AG08396 (cell line): ENCODE measurements at places on chromosomes 2 and 18.
A peak's percentile ranks its signal among the peaks of the same experiment; 100 is the strongest.

GRCh38 chr2:216072473-216072872, 9.1 kb downstream of the PECR start:
- DNase-seq: no peak

DNA sequence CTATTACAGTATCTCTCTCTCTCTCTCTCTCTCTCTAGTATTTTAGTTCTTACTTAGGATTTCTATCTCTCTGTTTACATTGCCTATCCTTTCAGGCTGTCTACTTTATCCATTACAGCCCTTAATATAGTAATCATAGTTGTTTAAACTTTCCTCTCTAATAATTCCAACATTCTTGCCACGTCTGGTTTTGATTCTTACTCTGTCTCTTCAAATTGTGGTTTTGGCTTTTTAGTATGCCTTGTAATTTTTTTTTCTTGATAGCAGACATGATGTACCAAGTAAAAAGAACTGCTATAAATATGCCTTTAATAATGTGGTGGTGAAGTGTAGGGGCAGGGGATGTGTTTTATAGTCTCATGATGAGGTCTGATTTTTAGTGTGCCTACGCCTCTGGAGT, 1809.5 kb upstream of the CELF4 start:
- DNase-seq: no peak

DNA sequence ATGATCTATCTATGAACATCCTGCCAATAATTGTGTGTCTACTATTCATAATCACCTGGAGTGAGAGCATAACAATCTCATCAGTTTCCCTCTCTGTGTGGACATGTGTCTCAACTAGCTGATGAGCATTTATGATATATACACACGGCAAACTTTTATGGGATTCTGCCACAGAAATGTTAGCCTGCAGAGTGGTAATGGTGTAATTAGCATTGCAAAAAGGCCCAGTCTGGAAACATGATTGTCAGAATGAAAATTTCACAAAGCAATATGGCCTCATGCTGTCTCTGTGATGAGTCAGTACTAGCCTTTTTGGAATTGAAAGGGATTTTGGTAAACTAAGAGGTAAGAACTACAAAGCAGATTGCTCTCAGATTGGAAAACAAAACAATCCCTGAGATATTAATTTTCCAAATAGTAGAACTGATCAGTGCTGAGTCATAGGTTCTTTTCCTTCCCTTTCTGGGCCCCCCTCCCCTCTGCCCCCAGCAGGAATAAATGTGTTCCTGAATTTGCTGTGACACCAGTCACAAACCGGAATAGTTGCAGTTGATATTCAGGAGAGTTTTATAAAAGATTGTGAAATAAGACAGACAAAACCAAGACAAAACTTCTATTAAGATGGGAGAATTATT, 189.2 kb downstream of the OSR1 start:
- no peak for DNase-seq

DNA sequence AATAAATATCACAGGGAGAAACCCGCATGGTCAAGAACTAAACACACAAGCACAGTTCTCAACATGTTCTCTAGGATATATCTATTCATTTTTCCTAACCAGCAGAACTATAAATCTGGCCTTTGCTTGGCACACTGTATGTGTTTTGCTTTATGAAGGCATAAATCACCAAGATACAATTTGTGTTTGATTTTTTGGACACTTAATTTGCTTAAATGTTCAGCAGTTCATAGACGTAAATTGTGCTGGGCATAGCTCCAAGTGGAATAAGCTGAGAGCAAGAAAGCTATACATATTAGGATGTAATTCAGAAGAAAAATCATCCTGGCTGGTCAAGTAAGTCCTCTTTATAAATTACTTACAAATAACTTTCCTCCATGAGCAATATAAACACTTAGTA, 341.5 kb upstream of the ATP5MC3 start:
- no peak for DNase-seq

DNA sequence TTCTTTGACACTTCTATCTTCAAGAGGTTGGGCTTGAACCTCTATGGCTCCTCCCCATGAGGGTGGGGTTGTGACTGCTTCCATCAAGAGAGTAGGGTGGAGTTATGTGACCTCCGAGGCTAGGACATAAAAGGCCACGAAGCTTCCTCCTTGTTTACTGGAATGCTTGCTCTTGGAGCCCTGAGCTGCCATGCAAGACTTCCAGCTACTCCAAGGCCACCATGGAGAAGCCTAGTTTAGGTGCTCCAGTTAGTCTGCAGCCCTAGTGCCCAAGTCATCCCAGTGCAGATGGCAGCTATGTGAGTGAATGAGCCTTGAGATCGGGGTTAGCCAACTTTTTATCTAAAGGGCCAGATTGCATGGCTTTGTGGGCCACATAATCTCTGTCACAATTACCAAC, 2.4 kb upstream of the MERTK start:
- DNase-seq: no peak

- DNase-seq: no peak
Observed at GRCh38 chr2:213846856-213847255, 562.6 kb downstream of the SPAG16 start.

DNA sequence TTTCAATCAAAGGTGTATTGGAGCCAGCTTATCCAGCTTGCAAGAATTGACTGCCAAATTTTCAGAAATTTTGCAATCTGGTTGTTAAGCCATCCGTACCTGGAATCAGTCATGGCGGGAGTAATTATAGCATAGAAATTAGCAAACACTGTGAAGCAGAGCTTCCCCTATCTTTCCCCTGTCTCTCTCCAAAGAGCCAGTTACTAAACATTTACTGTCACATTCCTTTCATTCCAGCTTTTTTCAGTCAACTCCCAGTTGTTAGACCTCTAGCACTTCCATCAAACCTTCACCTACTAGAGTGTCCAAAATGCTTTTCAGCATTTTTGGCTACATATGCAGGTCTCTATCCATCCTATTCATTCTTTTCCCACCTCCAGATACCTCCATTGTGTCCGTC, 137.4 kb downstream of the MC4R start:
- DNase-seq: no peak

- no peak for DNase-seq
Observed at GRCh38 chr18:50955253-50955652, 12.6 kb upstream of the ELAC1 start.

DNA sequence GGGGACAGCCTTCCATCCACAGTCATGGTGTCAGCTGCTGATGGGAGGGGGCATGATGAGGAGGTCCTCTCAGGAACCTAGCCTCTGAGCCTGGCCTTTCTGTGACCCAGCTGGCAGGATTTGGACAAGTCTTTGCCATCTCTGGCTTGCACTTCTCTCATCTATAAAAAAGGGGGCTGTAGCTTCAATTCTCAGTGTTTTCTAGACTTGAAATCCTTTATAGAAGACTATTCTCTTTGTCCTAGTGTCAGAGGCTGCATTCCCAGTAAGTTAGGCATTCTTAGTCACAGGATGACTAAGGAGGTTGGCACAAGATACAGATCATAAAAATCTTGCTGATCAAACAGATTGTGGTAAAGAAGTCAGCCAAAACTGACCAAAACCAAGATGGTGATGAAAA, 958.5 kb downstream of the CNTNAP5 start:
- no peak for DNase-seq

DNA sequence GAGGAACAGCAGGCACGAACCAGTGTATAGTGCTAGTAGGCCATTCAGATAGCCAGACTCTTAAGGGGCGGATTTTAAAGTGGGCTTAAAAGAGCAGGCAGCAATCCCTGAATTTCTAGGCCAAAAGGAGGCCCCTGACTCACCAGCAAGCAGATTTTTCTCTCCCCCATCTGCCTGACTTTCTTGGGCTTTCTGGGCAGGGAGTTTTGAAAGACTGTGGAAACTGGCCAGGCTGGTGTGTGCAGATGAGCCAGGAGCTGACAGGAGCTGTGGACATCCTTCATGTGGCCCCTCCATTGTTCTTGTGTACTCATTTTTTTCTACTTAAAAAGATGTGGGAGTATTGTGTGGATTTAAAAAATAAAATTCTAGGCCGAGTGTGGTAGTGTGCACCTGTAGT, 59.0 kb downstream of the GLI2 start:
- no peak for DNase-seq

DNA sequence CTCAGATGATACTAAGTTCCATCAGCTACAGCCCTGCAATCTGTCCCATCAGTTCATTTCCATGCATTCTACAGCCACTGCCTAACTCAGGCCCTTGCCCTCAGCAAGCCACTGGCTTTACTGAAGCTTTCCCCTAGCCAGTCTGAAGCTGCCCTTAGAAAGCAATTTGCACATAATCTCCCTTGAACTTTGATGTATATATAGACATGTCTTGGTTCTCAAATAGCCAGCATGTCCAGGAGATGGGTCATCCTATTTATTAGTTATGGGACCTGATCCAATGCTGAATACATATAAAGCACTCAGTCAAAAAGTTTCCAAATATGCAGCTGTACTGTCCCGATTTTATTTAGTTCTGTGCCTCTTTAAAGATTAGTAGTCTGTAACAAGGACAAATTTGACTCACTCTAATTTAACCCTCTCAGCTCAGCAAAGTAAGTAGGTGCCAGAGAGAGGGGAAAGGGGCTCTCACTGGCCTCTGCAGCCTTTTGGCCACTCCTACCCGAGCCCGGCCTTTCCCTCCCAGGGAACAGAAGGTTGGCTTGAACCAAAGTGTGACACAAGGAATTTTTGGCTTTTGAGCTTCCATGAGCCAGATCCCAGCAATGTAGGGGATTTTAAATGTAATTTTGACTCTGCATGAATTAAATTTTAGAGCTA, 70.7 kb downstream of the CCDC93 start:
- DNase-seq: peak; percentile 13
